ENCODE measurements at places on chromosomes 1 and 21.
A peak's percentile ranks its signal among the peaks of the same experiment; 100 is the strongest.

DNA sequence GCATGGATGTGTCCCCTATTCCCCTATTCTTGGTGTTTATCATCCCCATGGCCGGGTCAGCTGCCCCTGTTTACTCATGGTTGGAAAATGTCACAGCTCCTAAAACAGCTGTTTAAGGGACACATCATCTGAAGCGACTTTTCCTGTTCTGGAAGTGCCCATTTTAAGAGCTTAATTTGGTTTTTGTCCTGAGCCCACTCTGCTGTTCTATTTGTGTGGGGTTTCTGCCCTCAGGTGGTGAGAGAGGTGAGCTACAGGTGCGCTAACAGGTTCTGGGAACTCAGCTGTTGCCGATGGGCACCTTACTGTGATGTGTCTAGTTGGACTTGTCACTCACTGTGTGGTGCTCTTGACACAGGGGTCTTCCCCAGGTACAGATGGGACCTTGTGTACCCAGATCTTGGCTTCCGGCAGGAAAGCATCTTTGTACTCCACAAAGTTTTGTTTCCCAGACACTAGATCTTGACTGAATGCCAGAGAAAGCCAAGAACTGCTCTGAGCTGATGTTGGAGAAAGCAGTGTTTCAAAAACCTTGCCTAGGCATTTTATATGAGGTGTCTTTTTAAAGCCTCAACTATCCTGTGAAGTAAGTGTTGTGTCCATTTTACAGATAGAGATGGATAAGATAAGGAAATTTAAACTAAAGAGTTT, 59.0 kb upstream of the CD1D start:
- DNase-seq, result peak; percentile 44

DNA sequence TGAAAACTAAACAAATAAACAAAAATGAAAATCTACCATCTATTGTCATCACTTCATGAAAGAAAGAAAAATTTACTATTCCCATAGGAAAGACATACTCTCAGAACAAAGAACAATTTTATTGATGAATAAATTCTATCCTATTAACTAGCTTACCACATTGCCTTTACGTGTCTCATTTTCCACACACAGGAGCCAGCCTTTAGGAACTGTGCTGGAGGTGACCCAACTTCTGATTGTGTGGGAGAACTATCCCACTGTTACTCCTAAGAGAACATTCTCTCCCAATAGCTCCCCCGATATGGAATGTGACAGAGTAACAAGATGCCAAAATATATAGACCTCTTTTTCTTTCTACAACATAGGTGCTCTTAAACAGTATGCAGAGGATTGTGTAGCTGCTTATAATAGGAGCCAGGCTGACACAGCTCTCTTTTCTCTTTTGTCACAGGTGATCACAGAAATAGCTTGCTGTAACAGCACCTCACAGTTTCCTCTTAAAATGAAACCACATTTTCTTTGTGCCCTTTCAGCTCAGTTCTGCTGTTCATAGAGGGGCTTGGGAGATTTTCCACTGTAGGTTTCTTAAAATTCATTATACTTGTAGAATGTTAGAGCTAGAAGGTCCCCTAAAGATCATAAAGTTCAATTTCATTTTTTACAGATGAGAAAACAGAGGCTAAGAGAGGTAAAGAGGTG, 35.5 kb downstream of the C21orf91 start:
- DNase-seq, result no peak

- DNase-seq, result no peak
Observed at GRCh38 chr21:44732956-44733355, 21.6 kb upstream of the TSPEAR start.

GRCh38 chr21:42252778-42253340, 33.9 kb downstream of the ABCG1 start:
- DNase-seq, result no peak

- no peak for DNase-seq
Observed at GRCh38 chr1:226417830-226418546, 10.1 kb upstream of the PARP1 start.

- no peak for DNase-seq
Observed at GRCh38 chr1:118266436-118266835, 81.4 kb upstream of the SPAG17 start.

GRCh38 chr1:108892356-108893140, 15.8 kb downstream of the GPSM2 start:
- no peak for DNase-seq

DNA sequence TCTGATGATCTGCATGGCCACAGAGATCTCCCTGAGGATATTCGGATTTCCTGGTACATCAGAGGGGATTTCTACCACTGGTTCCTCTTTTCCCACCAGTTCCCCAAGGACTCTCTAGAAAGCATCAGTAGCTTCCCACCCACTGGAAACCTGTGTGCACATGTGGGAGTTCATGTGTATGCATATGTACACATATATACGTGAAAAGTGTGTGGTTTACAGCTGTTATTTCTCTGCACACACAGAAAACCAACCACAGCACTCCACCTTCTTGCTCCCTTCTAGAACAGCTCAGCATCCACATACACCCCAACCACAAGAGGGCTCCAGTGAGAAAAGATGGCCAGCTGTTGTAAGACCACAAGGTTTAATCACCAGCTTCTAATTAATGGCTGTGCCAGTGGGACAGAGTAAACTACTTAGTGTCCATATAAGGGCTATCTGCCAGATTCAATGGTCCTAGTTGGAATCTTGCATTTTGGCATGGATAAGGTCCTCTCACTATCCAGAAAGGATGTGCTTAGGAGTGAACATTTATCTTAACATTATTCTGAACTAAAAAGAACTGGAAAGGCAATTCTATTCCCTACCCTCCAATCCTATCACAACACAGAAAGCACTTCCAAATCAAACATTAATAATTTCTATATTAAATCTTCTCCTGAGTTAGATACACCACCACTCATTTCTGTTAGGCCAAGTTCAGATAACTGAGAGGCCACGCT, 24.1 kb downstream of the GPR3 start:
- DNase-seq, result peak; percentile 85
